Effector CD8-positive, alpha-beta T cell (primary cell): ENCODE measurements at places on chromosomes 1 and 21.

DNA sequence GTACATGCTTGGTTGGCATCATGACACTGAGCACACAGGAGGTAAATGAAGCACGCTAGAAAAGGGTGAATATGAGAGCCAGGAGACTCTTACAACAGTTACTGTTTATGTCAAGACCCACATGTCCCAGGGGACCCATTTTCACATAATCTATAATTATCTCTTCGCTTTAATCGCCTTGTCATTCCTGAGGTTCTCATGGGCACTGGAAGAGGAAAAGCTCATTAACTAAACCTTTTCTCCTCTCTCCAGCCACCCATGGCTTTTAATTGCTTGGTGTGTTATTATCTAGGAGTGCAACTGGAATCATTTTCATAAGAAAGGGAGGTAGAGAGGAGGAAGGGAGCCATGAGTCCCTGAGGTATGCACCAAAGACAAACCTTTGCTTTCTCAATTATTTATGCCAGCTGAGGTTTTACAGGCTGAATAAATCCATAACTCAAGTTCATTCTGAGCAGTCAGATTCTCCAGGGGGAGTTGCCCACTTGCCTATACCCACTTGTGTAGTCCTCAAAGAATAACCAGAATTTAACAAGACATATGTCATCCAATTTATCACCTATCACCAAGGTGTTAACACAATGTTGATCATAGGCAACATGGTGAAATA lies 77.4 kb downstream of the ACBD6 start:
- no peak for DNase-seq

DNA sequence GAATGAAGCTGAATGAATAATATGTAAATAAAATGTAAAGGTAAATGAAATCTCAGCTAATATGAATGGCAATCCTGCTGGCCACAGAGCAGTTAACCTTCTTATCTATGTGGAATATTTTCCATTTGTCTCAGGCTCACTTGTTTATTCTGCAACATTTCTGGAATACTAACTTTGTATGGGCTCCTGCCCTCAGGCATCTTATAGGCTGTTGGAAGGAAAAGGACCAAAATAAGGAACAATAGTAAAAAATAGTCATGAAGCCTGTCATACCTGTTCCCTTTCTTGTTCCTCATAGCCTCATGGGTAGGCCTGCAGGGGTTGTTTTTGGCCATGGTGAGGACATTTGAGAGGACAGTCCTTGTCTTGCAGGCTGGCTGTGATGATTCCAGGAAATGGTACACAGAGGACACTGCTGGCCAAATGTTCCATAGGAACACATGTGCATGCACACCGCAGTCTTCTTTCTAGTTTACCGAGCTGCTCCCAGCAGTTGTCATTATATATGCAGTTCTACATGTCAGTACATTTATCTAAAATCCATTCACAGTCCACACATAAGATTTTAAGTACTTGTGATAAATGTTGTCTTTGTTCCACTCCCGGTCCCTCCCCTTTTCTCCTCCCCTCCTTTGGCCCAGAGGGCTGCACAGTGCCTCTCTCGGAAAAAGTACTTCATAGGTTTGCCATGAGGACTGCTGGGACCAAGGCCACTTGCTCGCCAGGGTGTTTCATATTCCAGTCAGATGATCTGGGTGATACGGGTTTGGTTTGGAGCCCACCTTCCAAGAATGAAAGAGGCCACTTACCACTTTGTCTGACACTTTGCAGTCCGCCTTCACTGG lies 15.2 kb upstream of the KCNQ4 start:
- no peak for DNase-seq

- DNase-seq, result no peak
Measured at GRCh38 chr1:91732291-91733107, 153.5 kb downstream of the TGFBR3 start.

- DNase-seq, result no peak
Measured at GRCh38 chr1:26782521-26783212, 5.1 kb upstream of the PIGV start.

GRCh38 chr1:196115646-196116045 lies 492.6 kb downstream of the KCNT2 start:
- no peak for DNase-seq

GRCh38 chr1:235113183-235113917 lies 15.3 kb downstream of the TOMM20 start:
- no peak for DNase-seq

DNA sequence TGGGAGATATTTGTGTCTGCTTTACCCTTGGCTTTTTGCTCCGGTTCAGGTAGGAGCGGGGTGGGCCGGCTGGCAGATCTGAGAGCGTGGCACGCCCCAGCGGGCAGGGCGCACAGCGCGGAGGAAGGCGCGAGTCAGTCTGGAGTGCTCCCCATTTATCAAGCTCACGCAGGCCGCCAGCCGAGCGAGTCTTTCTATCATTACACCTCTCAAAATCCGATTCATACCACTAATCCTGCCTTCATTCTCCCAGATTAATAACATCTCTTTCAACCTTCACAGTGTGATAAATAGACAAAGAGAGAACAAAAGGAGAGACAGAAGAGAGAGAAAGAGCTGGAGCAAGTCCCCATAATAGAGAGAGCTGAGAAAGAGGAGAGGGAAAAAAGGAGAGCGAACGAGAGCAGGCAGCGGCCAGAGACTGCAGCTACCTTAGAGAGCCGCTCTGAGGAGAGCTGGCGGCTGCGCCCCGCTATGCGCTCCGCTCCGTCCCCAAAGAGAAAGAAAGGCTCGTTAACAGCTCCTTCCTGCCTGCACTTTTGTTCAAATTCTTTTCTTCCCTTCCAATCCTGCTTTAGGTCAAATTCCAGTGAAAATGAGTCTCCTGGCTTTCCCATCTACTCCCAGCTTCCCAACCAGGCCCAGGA lies 48.0 kb downstream of the DMAP1 start:
- DNase-seq, result no peak

- no peak for DNase-seq
Measured at GRCh38 chr1:16718908-16719533, 21.3 kb upstream of the RNU1-4 start.

- DNase-seq, result no peak
Measured at GRCh38 chr1:182962554-182963115, 9.7 kb upstream of the SHCBP1L start.

- DNase-seq, result no peak
Measured at GRCh38 chr21:25176637-25177412, 430.5 kb downstream of the MRPL39 start.

GRCh38 chr1:220843481-220844011 lies 35.7 kb upstream of the HLX start:
- no peak for DNase-seq

GRCh38 chr1:241306125-241306790 lies 50.7 kb downstream of the RGS7 start:
- no peak for DNase-seq

GRCh38 chr21:44755227-44755626 lies 43.9 kb upstream of the TSPEAR start:
- DNase-seq, result no peak
